ENCODE measurements at places on chromosomes 3 and 15.

DNA sequence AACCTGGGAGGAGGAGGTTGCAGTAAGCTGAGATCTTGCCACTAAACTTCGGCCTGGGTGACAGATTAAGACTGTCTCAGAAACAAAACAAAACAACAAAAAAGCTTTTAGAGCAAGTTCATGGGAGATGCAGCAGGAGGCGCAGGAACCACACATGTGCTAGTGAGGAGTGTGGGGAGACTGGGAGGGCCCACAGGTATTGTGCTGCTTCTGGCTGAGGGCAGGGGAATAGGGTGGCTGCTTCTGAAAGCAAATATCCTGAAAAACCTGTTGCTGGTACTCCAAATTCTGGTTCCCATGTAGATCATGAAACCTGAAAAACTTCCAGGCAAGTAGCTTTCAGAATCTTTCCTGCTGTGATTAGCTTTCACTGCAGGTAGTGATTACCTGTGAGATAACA is 22.1 kb downstream of the TYRO3 start:
- no peak overlapping the region for H3K27ac ChIP-seq
- H3K36me3 ChIP-seq = peaks cover 3% of the 10 kb centered on the region
- DNase-seq = no peak

DNA sequence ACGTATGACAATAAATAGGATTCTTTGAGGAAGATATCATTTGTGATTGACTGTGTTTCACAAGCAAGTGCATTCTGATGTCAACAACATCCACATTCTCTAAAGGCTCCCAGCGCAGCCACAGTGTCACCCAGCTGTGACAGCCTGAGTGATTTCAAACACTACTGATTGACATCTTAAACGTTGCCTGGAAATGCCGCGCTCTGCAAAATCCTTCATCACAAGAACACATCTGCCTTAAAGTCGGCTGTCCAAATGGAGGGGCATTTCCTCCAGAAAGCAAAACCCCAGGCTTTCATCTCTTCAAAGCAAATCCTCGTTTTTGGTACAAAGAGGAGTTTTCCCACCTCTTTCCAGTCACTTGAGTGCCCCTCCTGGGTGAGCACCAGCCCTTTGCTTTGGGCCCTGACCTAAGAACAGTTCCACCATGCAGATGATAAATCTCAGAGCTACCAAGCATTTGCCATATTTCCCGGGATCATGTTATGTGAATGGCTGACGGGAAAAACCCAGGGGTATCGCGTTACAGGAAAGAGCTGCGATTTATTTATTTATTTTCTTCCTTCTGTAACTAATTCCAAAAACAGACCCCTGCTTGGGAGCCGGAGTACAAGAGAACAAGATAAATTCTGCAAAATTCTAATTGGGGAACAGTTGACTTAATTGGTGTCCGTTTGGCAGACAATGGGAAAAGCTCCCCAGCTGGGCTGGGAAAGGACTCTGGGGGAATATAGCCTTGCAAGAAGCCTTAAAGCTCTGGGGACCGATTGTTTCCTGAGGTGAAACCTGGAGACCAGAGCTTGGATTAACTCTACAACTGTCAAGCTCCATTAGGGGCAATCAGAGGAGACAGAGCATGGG is 703.8 kb upstream of the NR2F2 start:
- DNase-seq = no peak
- no peaks in the 10 kb centered on the region for H3K27me3 ChIP-seq
- H3K4me3 ChIP-seq = no peak overlapping the region
- H3K27ac ChIP-seq = no peak overlapping the region
- no peaks in the 10 kb centered on the region for H3K36me3 ChIP-seq

- no peak overlapping the region for H3K27ac ChIP-seq
- H3K4me1 ChIP-seq = peaks cover 2% of the 10 kb centered on the region
- DNase-seq = no peak
Observed at GRCh38 chr3:9205345-9206143, 43.9 kb downstream of the SRGAP3 start.

DNA sequence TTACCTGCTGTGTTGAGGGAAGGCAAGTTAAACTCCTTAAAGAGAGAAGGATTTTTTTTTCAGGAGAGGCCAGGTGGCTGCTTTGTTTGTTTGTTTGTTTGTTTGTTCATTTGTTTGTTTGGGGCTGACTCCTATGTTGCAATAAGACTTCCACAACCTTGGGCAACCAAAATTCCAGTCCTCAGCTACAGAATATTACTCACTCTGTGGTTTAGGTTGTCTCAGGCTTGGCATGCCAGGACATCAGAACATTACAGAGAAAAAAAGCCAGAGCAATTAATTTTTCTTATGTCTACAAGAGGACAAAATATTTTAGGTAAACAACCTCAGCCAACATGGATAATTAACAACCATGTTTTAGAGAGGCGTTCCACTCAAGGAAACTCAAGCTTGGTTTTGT is 156.7 kb upstream of the ATP11B start:
- H3K27ac ChIP-seq = no peak overlapping the region
- H3K27me3 ChIP-seq = no peaks in the 10 kb centered on the region
- no peak overlapping the region for H3K4me3 ChIP-seq
- no peaks in the 10 kb centered on the region for H3K36me3 ChIP-seq
- no peak for DNase-seq
- H3K4me1 ChIP-seq = no peaks in the 10 kb centered on the region

DNA sequence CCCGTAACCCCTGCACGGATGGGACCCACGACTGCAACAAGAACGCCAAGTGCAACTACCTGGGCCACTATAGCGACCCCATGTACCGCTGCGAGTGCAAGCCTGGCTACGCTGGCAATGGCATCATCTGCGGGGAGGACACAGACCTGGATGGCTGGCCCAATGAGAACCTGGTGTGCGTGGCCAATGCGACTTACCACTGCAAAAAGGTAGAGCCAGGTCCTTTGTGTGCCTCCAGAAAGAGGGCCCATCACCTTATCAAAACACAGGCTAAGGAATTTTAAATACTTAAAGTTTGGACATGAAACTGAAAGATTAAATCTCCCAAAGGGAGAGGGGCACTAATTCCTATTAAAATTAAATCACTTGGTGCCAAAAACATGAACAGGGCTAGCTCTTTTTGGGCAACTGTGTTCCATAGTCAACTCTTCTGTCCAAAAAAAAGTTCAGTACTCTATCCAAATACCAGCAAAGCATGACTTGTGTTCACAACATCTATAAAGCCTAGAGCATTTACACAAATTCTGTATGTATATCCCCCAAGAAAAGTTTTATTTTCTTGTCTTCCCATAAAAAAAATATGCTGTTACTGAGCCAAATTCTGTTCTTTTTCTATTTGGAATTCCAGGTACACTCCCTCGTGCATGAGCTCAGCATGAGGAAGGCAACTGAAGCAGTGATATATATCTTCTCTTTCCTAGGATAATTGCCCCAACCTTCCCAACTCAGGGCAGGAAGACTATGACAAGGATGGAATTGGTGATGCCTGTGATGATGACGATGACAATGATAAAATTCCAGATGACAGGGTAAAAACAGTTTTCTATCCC is 9.2 kb downstream of the THBS1 start:
- peak overlapping the region; percentile 13 for H3K27ac ChIP-seq
- H3K4me3 ChIP-seq = no peak overlapping the region
- H3K27me3 ChIP-seq = no peaks in the 10 kb centered on the region
- H3K36me3 ChIP-seq = peaks cover 100% of the 10 kb centered on the region

DNA sequence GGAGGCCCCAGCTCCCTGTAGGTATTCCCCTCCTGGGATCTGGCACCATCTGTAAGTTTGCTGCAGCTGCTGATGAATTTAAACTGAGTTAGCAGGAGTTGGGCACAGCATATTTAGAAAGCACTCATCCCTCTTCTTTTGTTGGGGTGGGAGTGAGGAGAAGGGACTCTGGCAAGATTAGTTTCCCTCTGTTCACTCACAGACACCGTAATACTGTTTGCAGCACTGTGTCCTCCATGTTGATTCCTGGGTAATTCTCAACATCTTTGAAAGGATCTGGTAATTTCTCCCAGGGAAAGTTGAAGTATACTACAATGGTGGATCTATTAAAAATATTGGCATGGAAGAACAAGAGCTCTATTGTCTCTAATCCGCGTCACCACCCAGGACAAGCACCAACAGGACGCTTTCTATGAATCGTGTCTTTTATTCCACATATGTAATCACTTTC is 173.3 kb downstream of the RBMS3 start:
- H3K36me3 ChIP-seq = peaks cover 7% of the 10 kb centered on the region
- H3K27ac ChIP-seq = no peak overlapping the region
- DNase-seq = no peak
- no peak overlapping the region for H3K4me3 ChIP-seq

DNA sequence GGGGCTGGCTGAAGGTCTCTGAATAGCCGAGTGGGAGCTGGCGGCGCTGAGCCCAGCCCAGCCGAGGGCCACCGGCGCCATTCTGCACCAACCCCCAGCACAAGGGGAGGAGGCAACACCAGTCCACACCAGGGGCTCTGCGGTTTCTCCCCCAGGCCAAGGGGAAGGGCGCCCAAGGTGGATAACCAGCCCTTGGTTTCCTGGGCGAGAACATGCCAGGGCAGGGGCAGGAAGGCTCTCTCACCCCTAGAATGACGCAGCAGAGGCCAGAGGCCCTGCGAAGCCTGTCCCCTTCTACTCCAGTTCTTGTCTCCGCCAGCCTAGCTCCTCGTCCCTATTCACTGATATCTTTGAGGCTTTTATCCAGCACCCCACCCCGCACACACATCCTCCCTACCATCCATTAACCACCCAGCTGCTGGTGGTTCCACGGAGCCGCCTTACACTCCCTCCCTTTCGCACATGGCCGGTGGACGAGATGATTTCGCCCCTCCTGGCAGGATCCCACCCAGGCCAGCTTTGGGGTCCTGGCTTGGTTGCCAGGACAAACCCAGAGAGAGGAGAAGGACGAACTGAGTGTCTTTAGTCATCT is 1.3 kb downstream of the RBPMS2 start:
- no peak overlapping the region for H3K27ac ChIP-seq
- peaks cover 21% of the 10 kb centered on the region for H3K4me1 ChIP-seq
- H3K36me3 ChIP-seq = no peaks in the 10 kb centered on the region
- no peak overlapping the region for H3K4me3 ChIP-seq

GRCh38 chr3:161576311-161576710 is 79.7 kb downstream of the OTOL1 start:
- no peak for DNase-seq
- no peaks in the 10 kb centered on the region for H3K27me3 ChIP-seq
- H3K4me3 ChIP-seq = no peak overlapping the region

GRCh38 chr3:99131876-99132275 is 230.4 kb upstream of the DCBLD2 start:
- H3K4me3 ChIP-seq = no peak overlapping the region
- DNase-seq = peak; percentile 14
- no peaks in the 10 kb centered on the region for H3K36me3 ChIP-seq
- peaks cover 2% of the 10 kb centered on the region for H3K4me1 ChIP-seq
- peak overlapping the region; percentile 56 for H3K27ac ChIP-seq

DNA sequence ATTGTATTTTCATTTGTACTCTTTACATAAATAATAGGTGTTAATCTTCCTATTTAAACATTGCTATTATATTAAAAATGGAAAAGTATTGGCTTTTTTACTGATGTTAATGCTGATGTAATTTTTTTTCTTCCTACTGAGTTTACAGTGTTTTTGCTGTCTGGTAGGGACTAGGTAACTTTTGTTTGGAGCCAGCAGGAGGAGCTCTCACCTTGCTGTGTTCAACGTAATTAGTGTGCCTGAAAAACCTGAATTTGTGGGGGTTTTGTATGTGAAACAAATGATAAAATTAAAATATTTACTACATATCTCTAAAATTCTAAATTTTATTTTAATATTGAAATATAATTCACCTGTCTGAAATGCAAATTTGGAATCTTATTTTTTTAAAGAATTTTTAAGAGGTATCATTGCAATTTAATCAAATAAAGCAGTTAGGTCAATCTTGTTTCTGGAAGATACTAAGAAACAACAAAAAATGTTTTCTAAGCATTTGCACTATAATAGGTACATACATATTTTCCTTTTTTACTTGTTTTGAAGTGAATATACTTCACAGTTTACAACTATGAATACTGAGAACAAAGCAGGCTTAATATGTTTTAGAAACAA is 48.8 kb downstream of the EPHA6 start:
- H3K36me3 ChIP-seq = no peaks in the 10 kb centered on the region
- no peak overlapping the region for H3K27ac ChIP-seq
- H3K4me3 ChIP-seq = no peak overlapping the region
- peak; percentile 30 for DNase-seq

- no peak for DNase-seq
- no peaks in the 10 kb centered on the region for H3K4me1 ChIP-seq
- H3K4me3 ChIP-seq = no peak overlapping the region
- no peaks in the 10 kb centered on the region for H3K27me3 ChIP-seq
- H3K36me3 ChIP-seq = no peaks in the 10 kb centered on the region
Observed at GRCh38 chr15:35768949-35769348, 223.0 kb upstream of the DPH6 start.

- peaks cover 26% of the 10 kb centered on the region for H3K4me1 ChIP-seq
- no peak overlapping the region for H3K4me3 ChIP-seq
- H3K27ac ChIP-seq = peak overlapping the region; percentile 85
- peaks cover 68% of the 10 kb centered on the region for H3K36me3 ChIP-seq
Observed at GRCh38 chr3:48708481-48708889, 8.5 kb downstream of the IP6K2 start.

DNA sequence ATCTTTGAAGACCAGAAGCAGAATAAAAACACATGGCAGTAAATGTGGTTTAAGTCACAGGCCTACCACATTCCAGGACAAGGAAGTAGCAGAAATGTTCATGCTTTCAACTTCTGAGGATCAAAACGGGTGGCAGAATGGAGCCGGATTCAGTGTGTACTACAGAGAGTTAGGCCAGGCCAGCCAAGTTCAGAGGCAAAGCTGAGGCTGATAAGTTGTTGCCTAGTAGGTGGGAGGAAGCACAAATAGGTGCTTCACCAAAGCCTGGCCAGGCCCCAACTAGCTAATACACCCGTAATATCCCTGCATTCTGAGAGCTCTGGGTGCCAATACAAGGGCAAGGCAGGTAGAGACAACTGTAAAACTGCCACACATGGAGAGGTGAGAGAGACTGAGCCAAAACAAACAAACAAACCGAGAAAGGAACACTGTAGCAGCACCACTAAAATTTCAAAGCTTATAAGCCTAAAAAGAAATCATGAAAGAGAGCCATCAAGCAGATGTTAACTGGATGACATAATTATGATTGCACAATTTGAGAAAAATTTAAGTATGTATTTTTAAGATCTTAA is 156.4 kb upstream of the CBLB start:
- H3K4me3 ChIP-seq = no peak overlapping the region
- peak; percentile 22 for DNase-seq
- H3K27me3 ChIP-seq = no peaks in the 10 kb centered on the region
- H3K36me3 ChIP-seq = no peaks in the 10 kb centered on the region
- no peak overlapping the region for H3K27ac ChIP-seq
- no peaks in the 10 kb centered on the region for H3K4me1 ChIP-seq

DNA sequence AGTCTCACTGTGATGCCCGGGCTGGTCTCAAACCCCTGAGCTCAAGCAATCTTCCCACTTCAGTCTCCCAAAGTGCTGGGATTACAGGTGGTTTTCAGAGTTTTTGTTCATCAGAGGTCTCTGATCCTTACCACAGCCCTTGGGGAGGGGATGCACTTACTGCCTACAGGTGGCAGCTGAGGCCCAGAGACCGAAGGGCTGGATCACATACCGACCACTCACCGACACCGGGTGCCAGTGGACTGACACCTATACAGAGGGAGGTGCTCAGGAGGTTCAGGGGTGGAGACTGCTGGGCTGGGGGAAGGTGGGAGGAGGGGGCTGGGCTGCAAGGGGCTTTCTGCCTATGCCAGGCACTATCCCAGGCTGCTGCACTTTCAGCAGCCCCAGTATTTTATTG is 19.5 kb downstream of the DUSP7 start:
- no peak overlapping the region for H3K4me3 ChIP-seq
- no peaks in the 10 kb centered on the region for H3K27me3 ChIP-seq
- DNase-seq = no peak
- H3K27ac ChIP-seq = no peak overlapping the region

- H3K27me3 ChIP-seq = no peaks in the 10 kb centered on the region
- H3K36me3 ChIP-seq = no peaks in the 10 kb centered on the region
- no peak overlapping the region for H3K27ac ChIP-seq
- H3K4me1 ChIP-seq = no peaks in the 10 kb centered on the region
Observed at GRCh38 chr3:133958071-133958805, 62.6 kb upstream of the RAB6B start.

All from mesenchymal stem cell (in vitro differentiated cells and primary cell).